CD8-positive, alpha-beta memory T cell (primary cell): ENCODE measurements at places on chromosomes 12 and 14. TPM values are rescaled to one million over a fixed set of nuclear protein-coding genes. Genes with fewer than 3 reads are reported as not detected.

GRCh38 chr14:68688872-68689371 lies 103.9 kb downstream of the ZFP36L1 start:
- H3K4me1 ChIP-seq = peaks cover 24% of the 10 kb centered on the region
- no peaks in the 10 kb centered on the region for H3K36me3 ChIP-seq

The PIWIL1 gene
- not detected for polyA plus RNA-seq

The TAS2R9 gene
- not detected for polyA plus RNA-seq

DNA sequence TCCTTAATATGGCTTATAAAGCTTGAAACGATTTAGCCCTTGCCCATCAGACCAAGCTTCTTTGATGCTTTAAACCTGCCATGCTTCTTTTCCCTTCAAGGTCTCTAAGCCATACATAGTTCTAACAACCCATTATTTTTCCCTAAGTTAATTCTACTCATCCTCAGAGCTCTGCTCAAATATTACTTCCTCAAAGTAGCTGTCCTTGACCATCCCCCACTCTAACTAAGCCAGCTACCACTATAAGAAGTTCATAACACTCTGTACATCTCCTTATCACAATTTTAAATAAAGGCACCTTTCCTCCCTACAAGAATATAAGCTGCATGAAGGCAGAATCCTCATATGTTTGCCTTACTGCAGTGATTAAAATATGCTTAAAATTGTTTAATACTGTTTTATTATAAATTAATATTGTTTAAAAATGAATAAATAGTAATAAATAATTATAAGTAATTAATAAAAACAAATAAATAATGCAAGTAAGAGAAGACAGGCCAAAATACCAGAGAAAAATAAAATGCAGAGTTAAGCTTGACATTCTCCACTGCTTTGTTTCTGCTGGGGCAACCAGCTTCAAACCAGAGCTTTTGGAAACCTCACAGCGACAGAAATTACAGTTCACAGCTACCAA lies 76.8 kb downstream of the NUMB start:
- H3K36me3 ChIP-seq = no peaks in the 10 kb centered on the region
- H3K4me1 ChIP-seq = no peaks in the 10 kb centered on the region
- H3K4me3 ChIP-seq = no peak overlapping the region
- H3K27ac ChIP-seq = no peak overlapping the region
- no peak for DNase-seq
- no peaks in the 10 kb centered on the region for H3K27me3 ChIP-seq

The SMCO3 gene
- polyA plus RNA-seq = not detected

- H3K36me3 ChIP-seq = no peaks in the 10 kb centered on the region
- no peaks in the 10 kb centered on the region for H3K4me1 ChIP-seq
- H3K27ac ChIP-seq = no peak overlapping the region
- DNase-seq = no peak
- no peaks in the 10 kb centered on the region for H3K27me3 ChIP-seq
Observed at GRCh38 chr14:23793532-23793931, 157.4 kb downstream of the DHRS2 start.

- no peaks in the 10 kb centered on the region for H3K27me3 ChIP-seq
- H3K4me3 ChIP-seq = no peak overlapping the region
- H3K36me3 ChIP-seq = no peaks in the 10 kb centered on the region
- no peak for DNase-seq
- H3K27ac ChIP-seq = no peak overlapping the region
Observed at GRCh38 chr12:3116106-3116844, 39.1 kb downstream of the TSPAN9 start.

The SYNE3 gene
- 4.3 TPM for polyA plus RNA-seq

DNA sequence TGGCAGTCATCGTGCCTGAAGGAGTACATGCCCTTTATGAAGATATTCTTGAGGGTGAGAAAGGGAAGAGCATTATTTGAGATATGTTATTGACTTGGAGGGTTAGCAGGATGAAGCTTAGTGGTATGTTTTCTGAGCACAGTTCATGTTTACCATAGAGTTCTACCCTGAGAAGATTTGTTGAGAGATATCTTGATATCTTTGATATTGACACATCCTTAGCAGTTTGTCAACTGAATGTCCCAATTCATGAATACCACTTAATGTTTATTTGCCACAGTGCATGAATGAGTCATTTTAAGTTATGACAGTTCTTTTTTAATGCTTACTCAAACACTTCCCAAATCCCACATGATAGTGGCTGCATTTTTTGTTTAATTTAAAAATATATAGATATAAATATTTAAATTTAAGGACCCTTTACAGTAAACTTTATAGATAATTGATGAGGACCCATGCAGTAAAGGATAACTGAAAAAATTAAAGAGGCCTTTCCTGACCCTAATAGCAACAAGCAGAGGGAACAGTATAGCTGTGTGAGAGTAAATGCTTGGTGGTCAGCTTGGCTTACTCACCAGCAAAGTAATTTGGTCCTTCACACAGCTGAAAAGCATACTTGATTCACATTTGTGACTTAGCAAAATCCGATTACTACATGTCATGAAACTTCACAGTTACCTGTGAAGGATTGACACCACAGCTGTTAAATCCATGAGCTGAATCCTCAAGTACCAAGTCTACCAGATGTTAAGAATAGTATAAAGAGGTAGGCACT lies 25.8 kb downstream of the SLC39A9 start:
- no peaks in the 10 kb centered on the region for H3K4me1 ChIP-seq
- no peak for DNase-seq
- H3K36me3 ChIP-seq = peaks cover 33% of the 10 kb centered on the region
- no peak overlapping the region for H3K4me3 ChIP-seq

The GPR68 gene
- 22.7 TPM for polyA plus RNA-seq

GRCh38 chr12:15157269-15157671 lies 63.9 kb downstream of the RERG start:
- H3K36me3 ChIP-seq = no peaks in the 10 kb centered on the region
- H3K4me1 ChIP-seq = no peaks in the 10 kb centered on the region
- no peaks in the 10 kb centered on the region for H3K27me3 ChIP-seq
- no peak for DNase-seq
- H3K27ac ChIP-seq = no peak overlapping the region

- H3K27ac ChIP-seq = no peak overlapping the region
- H3K4me3 ChIP-seq = no peak overlapping the region
- H3K36me3 ChIP-seq = no peaks in the 10 kb centered on the region
- no peak for DNase-seq
Observed at GRCh38 chr14:81453166-81453766, 53.1 kb upstream of the STON2 start.

The FAM181A gene
- not detected for polyA plus RNA-seq

The EFS gene
- polyA plus RNA-seq = not detected

DNA sequence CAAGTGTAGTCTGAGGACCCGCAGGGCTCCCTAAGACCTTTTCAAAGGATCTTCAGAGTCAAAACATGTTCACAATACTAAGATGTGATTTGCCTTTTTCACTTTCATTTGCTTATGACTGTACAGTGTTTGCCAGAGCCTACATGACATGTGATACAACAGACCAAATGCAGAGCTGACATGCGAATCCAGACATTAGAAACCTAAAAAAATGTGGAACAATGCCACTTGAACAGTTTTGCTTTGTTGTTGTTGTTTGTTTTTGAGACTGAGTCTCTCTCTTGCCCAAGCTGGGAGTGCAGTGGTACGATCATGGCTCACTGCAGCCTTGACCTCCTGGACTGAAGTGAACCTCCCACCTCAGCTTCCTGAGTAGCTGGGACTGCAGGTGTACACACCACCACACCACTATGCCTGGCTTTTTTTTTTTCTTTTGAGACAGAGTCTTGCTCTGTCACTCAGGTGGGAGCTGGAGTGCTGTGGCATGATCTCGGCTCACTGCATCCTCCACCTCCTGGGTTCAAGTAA lies 5.3 kb upstream of the RAB35 start:
- peaks cover 56% of the 10 kb centered on the region for H3K4me1 ChIP-seq
- peaks cover 5% of the 10 kb centered on the region for H3K36me3 ChIP-seq
- no peaks in the 10 kb centered on the region for H3K27me3 ChIP-seq
- no peak overlapping the region for H3K27ac ChIP-seq
- no peak for DNase-seq

- H3K27ac ChIP-seq = no peak overlapping the region
- no peak for DNase-seq
- no peak overlapping the region for H3K4me3 ChIP-seq
- no peaks in the 10 kb centered on the region for H3K27me3 ChIP-seq
- H3K4me1 ChIP-seq = no peaks in the 10 kb centered on the region
Observed at GRCh38 chr14:24849471-24849870, 200.5 kb downstream of the STXBP6 start.

The TMED10 gene
- polyA plus RNA-seq = 321 TPM

DNA sequence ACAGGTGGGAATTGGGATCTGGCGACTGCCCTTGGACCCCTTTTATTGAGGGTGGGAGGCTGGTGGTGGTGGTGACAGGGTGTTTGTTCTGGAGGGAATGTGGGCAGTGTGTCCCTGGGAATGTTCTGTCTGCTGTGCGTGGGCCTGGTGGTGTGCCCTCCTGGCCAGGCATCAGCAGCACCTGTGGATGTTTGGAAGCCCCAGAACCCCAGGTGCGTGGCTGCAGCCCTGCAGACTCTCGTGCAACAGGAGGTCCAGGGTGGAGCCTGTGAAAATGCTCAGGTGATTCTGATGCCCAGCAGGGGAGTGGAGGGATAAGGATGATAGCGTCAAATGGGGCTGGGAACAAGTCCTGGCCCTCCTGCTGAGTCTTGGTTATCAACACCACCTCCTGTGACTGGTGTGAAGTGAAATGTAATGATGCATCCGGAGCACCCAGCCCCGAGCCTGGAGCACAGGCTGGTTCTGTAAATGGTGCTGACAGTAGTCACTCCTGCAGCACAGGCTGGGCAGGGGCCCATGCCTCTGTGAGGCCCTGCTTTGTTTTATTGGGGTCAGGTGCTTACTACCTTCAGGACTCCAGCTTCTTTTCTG lies 176.6 kb downstream of the TSPAN9 start:
- H3K4me3 ChIP-seq = no peak overlapping the region
- DNase-seq = no peak
- no peak overlapping the region for H3K27ac ChIP-seq

The TRMT5 gene
- 4.5 TPM for polyA plus RNA-seq

The IFNG-AS1 gene
- 35.4 TPM for polyA plus RNA-seq

- no peak for DNase-seq
- no peak overlapping the region for H3K4me3 ChIP-seq
- no peaks in the 10 kb centered on the region for H3K4me1 ChIP-seq
- no peaks in the 10 kb centered on the region for H3K27me3 ChIP-seq
- H3K36me3 ChIP-seq = no peaks in the 10 kb centered on the region
Observed at GRCh38 chr12:102708108-102708507, 208.9 kb downstream of the PAH start.

DNA sequence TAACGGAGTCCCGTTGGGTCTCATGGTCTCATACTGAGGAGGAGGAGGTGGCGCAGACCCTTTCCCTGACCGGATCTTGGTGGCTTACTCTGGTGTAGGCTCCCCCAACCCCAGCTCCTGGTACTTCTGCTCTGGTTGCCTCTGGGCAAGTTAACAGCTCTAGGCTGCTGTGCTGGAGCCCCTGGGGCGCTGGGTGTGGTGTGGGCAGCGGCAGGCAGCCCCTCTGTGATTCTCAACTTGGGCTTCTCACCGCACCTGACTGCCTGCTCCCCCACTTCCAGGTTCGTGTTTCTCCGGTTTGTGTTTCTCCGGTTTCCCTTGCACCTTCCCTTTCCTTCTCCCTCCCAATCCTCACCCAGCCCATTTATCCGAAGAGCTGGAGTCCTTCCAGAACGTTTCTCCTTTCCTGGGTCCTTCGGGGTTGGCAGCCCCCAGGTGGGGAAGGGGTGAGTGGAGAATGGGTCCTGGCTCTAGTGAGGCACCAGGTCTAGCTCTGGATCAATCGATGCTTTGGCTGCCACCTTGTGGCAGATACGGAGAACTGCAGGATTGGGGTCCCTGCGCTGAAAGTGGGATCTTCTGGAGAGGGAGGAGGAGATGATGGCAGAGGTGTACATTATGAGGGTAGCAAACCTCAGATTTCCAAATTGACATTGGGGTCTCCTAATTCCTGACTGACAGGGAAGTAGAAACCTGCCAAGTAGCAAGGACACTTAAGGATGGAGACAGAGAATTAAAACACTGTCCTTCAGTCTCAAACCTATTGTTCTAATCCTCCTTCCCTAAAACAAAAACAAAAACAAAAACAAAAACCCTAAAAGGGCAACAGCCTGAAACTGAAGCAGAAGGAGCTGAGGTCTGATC lies 8.3 kb downstream of the CISTR start:
- DNase-seq = peak; percentile 55
- H3K4me1 ChIP-seq = peaks cover 36% of the 10 kb centered on the region
- peaks cover 62% of the 10 kb centered on the region for H3K27me3 ChIP-seq
- no peaks in the 10 kb centered on the region for H3K36me3 ChIP-seq

DNA sequence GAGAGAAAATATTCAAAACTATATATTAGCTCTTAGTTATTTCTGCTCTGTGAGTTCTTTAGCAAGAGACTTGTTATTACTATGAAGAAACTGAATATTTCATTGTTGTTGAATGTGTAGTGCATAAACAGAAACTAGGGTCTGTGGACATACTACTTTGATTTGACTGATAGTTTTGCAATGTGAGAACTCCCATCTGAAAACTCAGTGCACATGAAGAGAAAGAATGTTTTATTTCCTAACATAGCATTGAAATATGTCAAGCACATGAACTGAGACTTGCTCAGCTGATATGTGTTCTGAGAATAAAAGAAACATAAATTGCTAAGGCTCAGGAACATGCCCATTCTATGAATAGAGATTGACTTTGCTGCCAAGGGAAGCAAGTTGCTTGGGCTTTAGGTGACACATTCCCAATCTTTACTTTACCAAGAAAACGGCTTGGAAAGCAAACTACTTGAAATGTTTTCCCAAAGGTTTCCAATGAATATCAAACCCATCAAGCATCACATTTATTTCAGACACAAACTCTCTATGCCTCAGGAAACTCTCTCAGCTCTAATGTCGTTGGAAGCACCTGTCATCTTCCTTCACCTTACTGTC lies 290.4 kb downstream of the SLC16A7 start:
- no peak overlapping the region for H3K4me3 ChIP-seq
- no peaks in the 10 kb centered on the region for H3K27me3 ChIP-seq
- H3K27ac ChIP-seq = no peak overlapping the region
- H3K36me3 ChIP-seq = no peaks in the 10 kb centered on the region

GRCh38 chr12:28991626-28992025 lies 157.5 kb upstream of the FAR2 start:
- H3K27ac ChIP-seq = no peak overlapping the region
- DNase-seq = no peak
- no peaks in the 10 kb centered on the region for H3K36me3 ChIP-seq
- H3K27me3 ChIP-seq = no peaks in the 10 kb centered on the region

- H3K36me3 ChIP-seq = no peaks in the 10 kb centered on the region
- no peaks in the 10 kb centered on the region for H3K27me3 ChIP-seq
- H3K27ac ChIP-seq = no peak overlapping the region
- no peak for DNase-seq
- H3K4me3 ChIP-seq = no peak overlapping the region
Observed at GRCh38 chr14:86601813-86602212, 1071.9 kb downstream of the FLRT2 start.

- H3K27me3 ChIP-seq = no peaks in the 10 kb centered on the region
- no peak overlapping the region for H3K27ac ChIP-seq
- DNase-seq = no peak
- no peak overlapping the region for H3K4me3 ChIP-seq
Observed at GRCh38 chr14:53567236-53567780, 389.3 kb downstream of the BMP4 start.

- no peaks in the 10 kb centered on the region for H3K27me3 ChIP-seq
- H3K4me1 ChIP-seq = no peaks in the 10 kb centered on the region
- no peak overlapping the region for H3K27ac ChIP-seq
- no peaks in the 10 kb centered on the region for H3K36me3 ChIP-seq
Observed at GRCh38 chr12:124077701-124078100, 104.7 kb downstream of the ZNF664 start.

- no peak overlapping the region for H3K4me3 ChIP-seq
- no peaks in the 10 kb centered on the region for H3K27me3 ChIP-seq
- H3K4me1 ChIP-seq = no peaks in the 10 kb centered on the region
Observed at GRCh38 chr12:79294590-79294989, 396.2 kb downstream of the PAWR start.

The TAS2R14 gene
- polyA plus RNA-seq = 1.0 TPM

The SLC5A8 gene
- polyA plus RNA-seq = not detected

The TBX3 gene
- polyA plus RNA-seq = not detected

The ARHGEF25 gene
- polyA plus RNA-seq = not detected
